Caco-2 (cell line): ENCODE measurements at places on chromosomes 7 and 10.

GRCh38 chr7:155106356-155106755 lies 36.2 kb downstream of the HTR5A start:
- DNase-seq, result no peak

GRCh38 chr7:499853-500485 lies 19.7 kb downstream of the PDGFA start:
- DNase-seq, result no peak

DNA sequence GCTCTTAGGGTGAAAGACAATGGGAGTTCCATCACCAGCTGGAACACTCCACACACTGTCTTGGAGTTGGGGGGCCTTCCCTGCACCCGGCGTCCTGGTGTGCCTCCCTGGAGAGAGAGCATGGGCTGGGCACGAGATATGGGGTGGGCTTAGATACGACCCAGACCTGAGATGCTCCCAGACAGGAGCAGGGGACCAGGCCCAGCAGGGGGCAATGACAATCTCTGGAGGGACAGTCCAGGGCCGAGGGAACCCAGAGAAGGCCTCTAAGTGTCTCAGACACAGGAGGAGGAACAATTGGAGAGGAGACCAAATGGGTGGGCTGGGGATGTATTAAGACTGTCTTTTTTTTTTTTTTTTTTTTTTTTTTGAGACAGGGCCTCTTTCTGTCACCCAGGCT lies 40.0 kb downstream of the MYL10 start:
- no peak for DNase-seq

GRCh38 chr10:128322950-128323349 lies 196.7 kb upstream of the MKI67 start:
- DNase-seq, result no peak

DNA sequence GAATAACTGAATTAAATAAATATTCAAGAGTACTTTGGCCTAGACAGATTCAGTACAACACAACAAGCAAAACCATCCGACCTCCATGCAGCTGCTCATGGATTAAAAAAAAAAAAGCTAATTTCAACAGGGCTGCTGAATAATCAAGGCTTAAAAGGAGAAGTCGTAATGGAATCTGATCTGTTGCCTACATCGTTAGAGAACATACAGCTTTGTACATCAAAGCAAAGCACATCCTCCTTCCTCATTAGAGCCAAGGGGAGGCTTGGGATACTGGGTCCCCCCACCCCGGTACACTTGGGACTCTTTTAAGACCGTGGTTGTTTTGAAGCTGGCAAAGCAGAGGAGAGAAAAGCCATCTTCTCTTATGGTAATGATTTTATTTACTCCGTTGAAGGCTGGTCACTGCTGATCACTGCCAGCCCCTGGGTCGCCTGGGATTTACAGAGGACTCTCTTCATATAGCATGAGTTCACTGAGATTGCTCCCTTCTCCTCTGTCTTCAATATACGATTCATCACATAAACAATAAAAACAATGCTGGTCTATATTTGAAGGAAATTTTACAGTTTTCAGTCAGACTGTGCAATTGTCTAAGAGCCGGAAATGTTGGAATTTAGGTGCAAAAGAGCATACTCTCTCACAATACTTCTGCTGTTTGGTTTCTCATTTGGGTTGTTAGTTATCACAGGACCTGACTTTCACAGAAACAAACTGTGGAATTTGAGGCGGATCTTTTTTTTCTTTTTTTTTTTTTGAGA lies 148.8 kb downstream of the FAM107B start:
- DNase-seq, result no peak

DNA sequence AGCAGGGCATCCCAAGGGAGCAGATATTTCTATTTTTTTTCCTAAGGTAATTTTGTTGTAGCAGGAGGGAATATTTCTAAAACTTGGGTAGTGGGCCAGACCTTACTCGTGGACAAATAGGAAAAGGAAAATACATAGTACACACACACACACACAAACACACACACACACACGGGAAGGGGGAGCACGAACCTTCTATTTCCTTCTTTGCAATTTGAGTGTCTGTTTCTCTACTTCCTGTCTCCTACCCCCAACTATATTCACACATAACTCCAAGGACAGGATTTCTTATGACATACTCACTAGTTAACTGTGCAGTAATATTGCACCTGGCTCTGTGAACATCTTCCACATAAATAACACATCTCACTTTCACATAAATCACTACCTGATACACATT lies 4.4 kb downstream of the LDB1 start:
- no peak for DNase-seq
